Suprapubic skin (tissue), 4 donors: ENCODE measurements at places on chromosomes 6 and 20.

- no peak for DNase-seq
Measured at GRCh38 chr6:45353654-45354053, 24.1 kb downstream of the SUPT3H start.

DNA sequence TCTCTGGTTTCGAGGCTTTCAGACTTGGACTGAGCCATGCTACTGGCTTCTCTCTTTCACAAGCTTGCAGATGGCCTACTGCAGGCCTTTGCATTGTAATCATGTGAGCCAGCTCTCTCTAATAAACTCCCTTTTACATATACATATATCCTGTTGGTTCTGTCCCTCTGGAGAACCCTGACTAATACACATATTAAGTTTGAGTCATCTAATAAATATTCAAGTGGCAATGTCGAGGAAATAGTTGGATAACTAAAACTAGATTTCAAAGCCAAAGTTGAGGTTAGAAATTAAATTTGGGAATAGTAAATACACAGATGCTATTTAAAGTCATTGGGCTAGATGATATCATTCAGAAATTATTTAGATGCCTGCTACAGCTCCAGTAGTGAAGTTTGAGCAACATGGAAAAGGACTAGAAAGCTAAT lies 1343.4 kb downstream of the GRIK2 start:
- no peak for DNase-seq

DNA sequence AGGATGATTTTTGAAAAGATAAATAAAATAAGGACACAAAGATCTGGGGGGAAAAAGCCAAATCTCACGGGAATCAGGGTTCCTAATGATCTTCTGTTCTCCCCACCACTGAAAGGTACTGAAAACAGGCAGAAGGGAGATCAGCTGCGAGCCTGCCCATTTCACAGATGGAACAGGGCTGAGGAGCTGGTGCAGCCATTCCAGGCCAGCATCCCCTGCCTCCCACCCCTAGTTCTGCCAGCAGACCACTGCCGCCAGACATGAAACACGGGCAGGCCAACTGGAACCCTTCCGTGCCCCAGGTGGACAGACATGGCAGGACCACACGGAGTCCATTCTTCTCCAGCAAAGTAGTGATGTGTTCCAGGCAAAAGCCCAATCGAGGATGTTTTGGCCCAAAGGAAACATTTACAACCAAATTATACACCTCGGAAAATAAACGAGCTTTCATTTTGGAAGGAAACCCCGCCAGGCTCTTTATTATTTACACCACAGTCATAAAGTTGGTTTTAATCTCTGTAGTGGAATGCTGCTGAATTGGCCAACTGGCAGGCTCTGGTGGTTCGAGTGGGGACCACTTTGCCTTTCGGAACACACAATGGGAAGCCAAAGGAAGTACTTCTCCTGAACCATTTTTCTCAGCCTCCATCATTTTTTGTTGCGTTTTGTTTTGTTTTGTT lies 28.2 kb downstream of the ISM1 start:
- no peak for DNase-seq

- no peak for DNase-seq
Measured at GRCh38 chr20:8722277-8722928, 346.5 kb upstream of the PLCB4 start.

DNA sequence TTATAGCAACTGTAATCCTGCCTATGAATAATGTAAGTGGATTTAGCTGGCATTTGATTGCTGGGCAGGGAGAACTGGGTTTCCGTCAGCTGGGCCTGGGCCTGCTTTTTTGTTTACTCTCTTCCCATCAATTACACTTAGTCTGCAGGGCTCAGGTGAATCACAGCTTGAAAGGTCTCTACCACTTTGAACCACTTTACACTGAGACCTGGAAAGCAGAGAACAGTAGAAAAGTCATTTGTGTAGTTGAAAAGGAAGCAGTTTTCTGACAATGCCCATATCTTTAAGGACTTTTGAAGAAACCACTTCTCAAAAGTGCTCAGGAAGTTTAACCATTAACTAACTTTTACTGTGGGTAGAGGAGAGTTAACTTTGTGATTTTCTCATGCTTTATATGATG lies 315.4 kb upstream of the SASH1 start:
- no peak for DNase-seq

- no peak for DNase-seq
Measured at GRCh38 chr20:13223736-13224520, 2.9 kb downstream of the ISM1 start.

DNA sequence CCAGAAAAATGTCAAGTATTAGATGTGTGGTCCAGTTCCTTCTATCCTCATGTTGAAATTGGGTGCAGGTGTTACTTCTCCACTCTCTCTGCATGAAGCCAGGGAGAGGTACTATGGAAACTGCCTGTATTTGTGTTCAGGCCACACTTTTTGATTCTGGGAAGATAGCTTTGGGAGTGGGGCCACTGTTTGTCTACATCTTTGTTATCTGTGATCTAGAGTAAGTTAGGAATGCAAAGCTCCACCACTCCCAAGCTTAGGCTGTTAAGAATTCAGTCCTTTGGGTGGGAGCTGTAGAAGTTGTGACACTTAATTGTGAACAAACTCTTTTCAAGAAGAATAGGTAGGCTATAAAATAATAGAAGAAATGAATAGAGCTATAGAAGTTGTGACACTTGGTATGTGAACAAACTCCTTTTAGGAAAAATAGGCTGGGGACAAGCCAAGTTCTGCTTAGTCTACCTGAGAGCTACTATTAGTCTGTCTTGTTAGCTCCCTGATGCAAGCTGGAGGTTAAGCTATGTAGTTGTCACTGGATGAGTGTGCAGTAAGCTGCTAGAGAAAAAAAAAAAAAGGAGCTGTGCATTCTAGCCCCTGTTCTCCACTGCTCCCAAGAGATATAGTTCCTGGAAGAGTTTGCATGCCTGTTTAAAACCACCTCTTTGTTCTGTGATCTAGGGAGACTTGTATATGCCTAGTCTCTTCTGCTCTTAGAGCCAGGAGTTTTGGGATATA lies 7.1 kb upstream of the GFRAL start:
- DNase-seq, result no peak

- DNase-seq, result no peak
Measured at GRCh38 chr20:55283889-55284288, 721.4 kb downstream of the CBLN4 start.

DNA sequence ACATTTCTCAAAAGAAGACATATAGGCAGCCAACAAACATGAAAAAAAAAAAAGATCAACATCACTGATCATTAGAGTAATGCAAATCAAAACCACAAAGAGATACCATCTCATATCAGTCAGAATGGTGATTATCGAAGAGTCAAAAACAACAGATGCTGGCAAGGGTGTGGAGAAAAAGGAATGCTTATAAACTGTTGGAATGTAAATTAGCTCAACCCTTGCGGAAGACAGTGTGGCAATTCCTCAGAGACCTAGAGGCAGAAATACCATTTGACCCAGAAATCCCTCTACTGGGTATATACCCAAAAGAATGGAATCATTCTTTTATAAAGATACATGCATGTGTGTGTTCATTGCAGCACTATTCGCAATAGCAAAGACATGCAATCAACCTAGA lies 303.8 kb upstream of the THEMIS start:
- no peak for DNase-seq

DNA sequence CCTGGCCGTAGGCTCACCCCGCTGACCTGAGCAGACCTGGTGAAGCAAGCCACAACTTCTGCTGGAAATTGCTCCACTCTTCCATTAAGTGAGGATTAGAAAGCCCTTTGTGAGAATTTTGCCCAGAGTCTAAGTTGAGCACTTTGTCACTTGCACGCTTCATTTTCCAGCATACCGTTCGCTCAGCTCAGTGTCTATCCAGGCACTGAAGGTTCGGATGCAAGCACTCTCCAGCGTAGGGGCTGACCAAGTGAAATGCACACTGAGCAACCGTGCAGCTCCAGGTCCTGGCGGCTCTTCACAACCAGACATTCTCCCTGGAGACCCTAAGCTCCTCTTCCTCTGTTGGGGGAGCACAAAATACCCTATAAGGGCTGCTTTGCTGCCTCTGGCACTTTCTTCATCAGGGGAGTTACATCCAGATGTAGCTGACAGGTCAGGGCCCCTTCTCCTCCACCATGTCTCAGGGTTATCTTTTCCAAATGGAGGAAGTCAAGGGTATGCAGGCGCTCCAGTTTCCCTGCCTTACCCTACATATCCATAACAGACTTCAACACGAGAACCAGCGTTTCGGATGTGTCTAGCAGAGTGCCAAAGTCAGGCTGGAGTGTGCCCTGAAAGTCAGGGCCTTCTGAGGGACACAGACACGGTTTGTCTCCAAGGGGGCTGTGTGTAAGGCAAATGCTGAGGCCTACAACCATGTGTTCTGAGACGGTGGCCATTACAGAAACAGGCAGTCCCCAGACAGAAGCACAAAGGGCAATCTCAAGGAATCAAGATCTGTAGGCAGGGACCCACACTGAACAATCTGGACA lies 146.7 kb upstream of the AFDN start:
- no peak for DNase-seq

- no peak for DNase-seq
Measured at GRCh38 chr6:156808287-156808686, 31.1 kb downstream of the ARID1B start.

GRCh38 chr6:28789553-28790083 lies 134.2 kb downstream of the TRIM27 start:
- no peak for DNase-seq

DNA sequence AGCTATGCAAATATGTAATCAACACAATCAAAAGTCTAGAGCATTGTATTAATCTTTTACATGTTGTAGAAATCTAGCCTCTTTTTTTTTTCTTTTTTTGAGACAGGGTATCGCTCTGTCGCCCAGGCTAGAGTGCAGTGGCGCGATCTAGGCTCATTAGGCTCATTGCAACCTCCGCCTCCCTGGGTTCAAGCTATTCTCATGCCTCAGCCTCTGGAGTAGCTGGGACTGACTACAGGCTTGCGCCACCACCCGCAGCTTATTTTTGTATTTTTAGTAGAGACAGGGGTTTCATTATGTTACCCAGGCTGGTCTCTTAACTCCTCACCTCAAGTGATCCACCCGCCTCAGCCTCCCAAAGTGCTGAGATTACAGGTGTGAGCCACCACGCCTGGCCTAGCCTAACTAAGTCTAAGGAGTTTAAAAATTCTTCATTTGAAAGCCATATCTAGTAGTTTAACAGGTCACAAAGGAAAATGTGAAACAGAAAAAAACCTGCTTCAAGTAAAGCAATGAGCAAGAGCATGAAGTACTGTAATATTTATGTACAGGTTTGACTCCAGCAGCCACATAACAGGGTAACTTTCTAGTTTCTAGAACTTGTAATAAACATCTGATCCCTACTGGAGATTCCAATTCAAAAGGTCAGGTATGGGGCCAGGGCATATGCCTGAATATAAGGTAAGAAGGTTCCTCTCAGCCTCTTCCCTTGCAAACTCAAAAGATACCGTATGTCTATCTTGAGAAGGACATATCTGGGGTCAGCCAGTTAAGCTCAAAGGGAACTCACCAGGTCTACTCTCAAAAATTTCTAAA lies 4.4 kb downstream of the CPNE1 start:
- DNase-seq, result peak; percentile 24

DNA sequence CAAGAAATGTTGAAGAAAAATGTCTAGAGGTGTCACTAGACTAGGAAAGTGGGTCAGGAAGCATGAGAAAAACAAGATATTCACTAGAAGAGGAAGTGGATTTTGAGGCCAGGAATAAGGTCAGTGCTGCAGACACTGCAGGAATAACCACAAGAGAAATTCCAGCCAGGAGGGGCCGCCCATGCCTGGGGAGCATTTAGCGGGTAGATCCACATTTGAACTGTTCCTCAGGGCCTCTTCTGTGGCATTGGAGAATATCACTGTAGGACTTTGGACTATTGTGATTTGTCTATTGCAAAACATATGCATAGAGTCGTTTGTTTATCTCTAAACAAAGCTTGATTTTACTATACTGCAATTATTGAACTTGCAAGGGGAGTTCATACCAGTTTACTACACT lies 49.6 kb upstream of the CCDC28A start:
- DNase-seq, result no peak

DNA sequence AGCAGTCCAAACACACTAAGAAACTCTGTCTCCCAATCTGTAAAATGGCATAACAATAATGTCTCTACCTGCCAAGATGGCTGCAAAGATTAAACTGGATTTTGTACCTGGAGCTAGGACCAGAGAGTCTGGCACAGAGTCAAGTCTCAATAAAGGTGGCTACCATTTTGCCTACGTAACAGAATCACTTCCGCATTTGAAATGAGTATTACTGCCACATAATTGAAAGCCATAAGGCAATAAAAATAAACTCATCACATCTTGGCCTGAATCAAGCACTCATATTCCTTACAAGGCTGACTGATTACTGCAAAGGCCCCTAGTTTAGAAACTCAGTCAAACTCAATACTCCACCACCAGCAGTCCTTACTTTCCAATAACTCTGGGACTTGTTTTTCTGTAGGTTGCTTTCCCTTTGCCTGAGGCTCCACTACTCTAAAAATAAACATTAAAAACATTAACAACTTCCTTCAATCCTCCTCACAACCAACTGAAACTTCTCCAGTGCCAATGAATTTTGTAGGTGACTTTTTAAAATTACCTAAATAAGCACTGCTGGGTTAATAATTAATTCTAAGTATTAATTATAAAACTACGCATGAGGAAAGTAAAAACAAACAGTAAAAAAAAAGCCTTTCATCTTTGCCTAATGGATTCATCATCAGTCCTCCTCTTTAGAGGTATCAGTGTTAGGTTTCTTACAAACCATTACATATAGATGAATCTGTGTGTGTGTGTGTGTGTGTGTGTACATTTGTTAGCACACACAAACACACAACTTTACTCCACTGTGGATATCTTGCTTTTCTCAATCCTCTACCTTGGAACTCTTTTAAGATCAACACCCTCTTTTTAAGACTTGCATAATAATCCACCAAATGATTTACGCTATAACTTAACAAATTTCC lies 3.7 kb downstream of the KIF16B start:
- DNase-seq, result no peak

DNA sequence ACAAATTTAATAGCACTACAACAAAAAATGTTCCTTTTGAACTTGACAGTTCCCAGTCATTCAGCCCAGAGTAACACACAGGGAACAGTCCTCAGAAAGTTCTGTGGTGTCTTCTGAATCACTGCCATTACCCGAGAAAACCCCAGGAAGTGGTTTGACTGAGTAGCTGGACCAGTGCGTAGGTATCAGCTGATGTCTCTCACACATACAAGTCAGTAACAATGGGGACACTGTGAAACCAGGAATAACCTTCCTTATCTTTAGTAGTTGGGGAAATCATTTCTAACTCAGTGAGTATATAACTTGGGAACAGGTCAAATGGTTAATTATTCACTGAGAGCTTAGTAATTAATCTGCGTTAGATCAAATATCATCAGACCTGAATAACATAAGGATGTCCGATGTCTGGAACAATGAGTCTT lies 73.1 kb downstream of the HIVEP2 start:
- DNase-seq, result no peak

GRCh38 chr6:132760256-132760655 lies 2.6 kb upstream of the VNN2 start:
- no peak for DNase-seq

DNA sequence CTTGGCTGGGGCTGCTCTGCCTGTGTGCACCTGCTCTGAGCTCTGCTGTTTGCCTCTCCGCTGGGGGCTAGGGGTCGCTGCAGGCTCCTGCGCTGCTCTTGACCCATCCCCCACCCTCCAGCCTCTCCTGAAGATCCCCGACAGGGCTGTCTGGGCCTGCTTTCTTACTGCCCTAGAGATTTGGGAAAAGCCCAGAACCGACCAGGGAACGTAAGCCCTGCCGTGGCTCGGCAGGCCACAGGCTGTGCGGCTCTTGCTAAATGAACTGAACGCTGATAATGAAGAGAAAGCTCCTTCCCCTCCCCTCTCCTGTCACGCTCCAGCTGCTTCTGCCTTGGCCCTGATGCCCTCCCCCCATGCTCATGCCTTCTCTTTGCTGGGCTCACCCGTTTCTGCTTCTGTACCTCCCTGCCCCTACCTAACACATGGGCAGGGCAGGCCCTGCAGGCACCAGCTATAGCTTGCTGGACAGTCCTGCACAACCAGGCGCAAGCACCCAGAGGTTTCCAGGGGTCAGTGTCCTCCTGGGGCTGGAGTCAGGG lies 32.0 kb upstream of the PCMTD2 start:
- no peak for DNase-seq
